C1 segment of cervical spinal cord (tissue), 14 donors: ENCODE measurements at places on chromosomes 6 and 20.

DNA sequence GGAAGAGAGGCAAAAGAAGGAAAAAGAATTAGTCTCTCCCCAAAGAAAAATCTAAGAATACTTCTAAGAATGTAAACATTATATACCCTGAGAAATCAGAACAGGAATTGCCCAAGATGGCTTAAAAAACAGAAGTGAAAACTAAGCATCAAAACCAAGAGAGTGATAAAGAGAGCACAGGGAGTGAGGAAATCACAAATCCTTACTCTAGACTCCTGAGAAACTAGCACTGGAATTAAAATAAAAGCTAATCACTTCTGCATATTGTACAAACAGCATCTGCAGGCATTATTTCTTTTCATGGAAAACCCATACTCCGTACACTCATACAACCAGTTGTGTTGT lies 285.7 kb downstream of the BTBD9 start:
- no peak for DNase-seq

DNA sequence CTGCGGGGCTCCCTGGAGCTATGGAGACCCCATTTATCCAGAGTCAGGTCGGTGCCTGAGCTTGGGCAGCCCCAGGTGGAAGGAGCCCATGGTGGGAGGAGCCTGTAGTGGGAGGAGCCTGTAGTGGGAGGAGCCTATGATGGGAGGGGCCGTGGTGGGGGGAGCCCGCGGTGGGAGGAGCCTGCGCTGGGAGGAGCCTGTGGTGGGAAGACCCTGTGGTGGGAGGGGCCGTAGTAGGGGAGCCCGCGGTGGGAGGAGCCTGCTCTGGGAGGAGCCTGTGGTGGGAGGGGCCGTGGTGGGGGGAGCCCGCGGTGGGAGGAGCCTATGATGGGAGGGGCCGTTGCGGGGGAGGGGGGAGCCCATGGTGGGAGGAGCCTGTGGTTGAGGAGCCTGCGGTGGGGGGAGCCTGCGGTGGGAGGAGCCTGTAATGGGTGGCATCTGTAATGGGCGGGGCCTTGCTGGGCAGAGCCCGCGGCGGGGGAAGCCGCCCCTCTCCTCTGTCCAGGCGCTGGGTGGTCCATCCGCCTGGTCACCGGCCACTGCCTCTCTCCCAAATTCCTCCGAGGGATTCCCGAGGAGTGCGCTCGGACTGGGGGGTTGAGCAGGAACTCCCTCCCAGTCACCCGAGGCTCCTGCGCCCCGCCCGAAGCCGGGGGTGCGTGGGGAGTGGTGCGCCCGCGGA lies 567 bp upstream of the FNDC11 start:
- DNase-seq = peak; percentile 11

DNA sequence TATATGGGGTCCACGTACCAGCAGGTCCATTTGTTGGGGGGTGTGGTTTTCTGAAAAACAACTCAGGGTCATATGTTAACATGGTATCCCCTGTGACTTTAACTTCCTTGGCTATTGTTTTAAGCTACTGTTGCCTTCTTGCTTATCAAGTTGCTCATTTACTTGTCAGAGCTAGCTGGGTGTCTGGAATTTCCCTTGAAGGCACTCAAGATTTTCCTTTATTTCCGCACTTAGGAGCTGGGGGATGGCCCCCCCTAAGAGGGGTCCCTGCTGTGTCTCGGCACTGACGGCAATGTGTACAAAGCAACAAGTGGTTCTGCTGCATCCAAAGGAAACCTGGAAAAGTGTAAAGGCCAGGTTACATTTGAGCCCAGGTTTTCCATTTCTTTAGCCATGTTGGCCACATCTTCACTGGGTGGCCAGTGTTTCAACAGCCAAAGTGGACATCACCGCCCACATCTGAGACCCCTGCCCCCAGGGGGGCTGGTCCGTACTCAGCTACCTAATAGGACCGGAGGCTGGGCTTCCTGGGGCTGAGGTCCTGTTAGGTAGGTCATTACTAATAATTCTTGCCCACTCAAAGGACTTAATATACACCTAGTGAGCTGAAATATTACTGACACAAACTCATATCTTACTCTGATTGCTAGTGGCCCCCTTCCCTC lies 24.8 kb upstream of the SYNDIG1 start:
- no peak for DNase-seq

DNA sequence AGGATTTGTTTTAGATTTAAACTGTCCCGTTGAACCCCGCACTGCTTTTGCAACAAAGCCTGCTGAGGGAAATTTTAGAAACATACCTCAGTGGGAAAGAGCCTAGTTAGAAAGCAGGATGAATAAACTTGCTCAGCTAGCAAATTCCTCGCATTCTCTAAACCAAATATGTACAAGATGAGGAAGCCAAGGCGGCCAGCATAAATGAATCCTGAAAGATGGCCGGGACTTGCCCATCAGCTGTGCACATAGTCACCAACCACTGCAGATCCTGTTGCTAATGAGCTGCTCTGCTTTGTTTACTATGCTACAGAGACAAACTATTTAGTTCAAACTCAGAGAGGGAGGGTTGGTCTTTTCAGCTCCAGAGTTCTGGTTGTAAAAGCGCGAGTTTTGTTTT lies 49.0 kb downstream of the TMEM170B start:
- no peak for DNase-seq

GRCh38 chr6:106546691-106547414 lies 82.4 kb downstream of the RTN4IP1 start:
- no peak for DNase-seq

GRCh38 chr6:155384321-155384952 lies 70.2 kb upstream of the TFB1M start:
- DNase-seq = no peak

DNA sequence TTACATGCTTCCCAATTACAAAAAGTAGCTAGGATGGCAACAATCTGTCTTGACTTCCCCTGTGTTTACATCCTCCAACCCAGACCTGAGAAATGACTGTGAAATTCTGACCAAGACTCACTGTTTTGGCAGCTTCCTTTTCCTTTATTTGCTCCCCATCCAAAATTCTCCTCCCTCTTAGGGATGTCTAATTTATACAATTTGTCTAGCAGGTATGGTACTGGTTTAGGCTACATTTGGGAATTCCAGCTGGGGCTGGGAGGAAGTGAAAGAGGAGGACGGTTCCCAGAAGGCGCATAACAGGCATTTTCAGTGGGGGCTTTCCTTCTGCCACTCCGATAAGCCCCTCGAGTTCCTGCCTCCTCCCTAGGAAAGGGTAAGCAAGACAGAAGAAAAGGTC lies 231.5 kb upstream of the BTBD3 start:
- no peak for DNase-seq

GRCh38 chr6:44487586-44487985 lies 100.1 kb downstream of the CDC5L start:
- DNase-seq = no peak

DNA sequence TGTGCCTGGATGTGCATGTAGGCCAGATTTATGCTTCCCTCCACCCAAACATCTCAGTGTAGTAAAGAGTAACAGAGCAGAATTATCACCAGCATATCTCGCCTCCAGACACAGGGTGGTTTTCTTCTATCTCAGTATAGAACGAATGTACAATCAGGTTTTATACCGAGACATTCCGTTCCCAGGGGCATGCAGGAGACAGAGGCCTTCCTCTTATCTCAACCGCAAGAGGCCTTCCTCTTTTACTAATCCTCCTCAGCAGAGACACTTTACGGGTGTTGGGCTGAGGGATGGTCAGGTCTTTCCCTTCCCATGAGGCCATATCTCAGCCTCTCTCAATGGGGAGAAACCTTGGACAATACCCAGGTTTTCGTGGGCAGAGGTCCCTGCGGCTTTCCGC lies 36.4 kb upstream of the MC3R start:
- no peak for DNase-seq

DNA sequence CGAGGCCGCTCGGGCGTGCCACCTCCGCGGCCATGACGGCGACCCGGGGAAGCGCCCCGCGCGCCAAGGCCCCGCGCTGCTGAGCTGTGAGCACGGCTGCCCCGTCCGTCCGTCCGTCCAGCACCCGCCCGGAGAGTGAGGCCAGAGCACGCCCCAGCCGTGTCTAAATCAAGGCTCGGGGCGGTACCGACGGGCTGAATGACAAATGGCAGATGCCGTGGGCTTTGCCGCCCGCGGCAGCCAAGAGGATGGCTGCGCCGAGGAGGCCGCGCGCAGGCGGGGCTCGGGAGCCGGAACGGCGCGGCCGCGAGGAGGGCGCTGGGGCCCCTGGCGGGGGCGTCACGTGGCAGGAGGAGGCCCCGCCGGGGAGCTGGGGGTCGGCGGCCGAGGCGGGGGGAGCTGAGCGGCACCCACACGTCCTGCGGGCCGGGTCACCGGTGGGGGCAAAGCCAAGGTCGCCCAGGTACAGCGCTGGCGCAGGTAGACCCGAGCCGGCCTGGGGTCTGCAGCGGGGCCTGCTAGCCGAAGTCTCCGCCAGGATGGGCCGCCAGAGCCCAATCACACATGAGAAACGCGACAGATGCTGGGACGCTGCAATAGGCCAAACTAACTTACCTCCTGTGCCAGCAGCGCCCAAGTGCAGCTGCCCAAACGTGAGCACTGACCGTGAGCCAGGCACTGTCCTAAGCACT lies at the start of gene PLAGL1:
TSS of gene PLAGL1 (minus strand) at position 140 of the 692 bp plus-strand sequence. CDS start 60,123 bp downstream, outside the sequence.
- DNase-seq = no peak

DNA sequence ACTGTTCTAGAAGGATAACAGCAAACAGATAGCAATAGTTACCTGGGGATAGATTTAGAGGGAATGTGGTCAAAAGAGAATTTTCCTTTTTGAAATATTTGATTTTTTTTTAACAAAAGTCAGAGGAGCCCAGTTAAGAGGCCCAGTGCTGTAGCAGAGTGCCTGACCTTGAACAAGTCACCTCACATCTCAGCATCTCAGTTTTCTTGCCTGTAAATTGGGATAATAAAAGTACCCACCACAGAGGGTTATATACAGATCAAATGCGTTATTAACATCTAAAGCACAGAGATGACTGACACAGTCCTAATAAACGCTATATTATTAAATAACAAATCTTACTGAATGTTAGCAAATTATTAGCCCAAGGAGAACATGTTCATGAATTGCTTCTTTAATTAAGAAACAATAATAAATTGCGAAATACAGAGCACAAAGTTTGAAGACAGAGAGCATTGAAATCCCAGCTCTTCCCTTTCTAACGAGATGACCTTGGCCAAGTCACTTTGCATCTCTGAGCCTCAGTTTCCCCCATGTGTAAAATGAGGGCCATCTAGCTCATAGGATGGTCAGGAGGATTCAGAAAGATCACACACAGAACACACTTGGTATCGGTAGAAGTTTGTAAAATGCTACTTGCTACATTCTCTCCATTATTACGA lies 35.5 kb downstream of the PTGIS start:
- no peak for DNase-seq

DNA sequence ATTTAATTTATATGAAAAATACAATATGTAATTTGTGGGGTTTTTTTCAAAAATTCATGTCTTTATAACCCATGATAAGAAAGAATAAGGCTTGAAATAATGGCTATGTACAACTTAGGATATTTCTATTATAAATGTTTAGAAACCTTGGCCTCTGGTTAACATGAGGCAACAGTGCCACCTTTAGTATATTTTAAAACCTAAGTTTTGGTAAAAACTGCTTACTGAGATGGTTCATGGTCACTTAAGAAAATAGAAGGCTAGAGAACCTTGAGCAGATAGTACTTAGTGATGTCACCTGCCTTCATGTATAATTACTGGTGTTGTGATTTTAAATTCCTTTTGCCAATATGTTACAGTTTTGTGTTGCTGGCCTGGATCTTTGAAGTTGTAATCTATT lies 176.4 kb downstream of the ADGB start:
- DNase-seq = no peak

- no peak for DNase-seq
Observed at GRCh38 chr6:11196511-11197174, 35.8 kb downstream of the NEDD9 start.

DNA sequence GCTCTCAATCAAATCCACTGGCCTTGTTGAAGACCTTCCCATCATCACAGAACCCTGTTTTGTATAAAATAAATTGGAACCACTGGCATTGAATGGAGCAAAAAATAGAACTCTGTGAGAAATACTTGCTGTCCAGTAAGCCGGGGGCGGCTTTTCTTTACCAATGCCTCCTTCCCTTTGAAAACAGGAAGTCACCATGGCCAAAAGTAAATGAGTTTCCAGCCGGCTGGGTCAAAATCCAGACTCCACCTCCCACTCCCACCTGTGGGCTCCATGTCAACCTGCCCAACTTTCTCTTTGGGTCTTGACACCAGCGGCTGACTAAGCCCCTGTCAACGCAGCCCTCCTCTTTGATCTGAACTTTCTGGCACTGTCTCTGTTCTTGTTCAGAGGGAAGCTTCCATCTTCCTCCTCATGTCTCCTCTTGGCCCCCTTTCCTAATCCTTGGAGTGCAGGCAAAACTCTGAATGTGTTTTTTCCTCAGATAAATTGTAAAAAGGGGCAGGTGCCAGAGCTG lies 95.2 kb downstream of the TFAP2C start:
- DNase-seq = no peak

GRCh38 chr6:8212720-8213434 lies 110.5 kb upstream of the EEF1E1 start:
- no peak for DNase-seq

DNA sequence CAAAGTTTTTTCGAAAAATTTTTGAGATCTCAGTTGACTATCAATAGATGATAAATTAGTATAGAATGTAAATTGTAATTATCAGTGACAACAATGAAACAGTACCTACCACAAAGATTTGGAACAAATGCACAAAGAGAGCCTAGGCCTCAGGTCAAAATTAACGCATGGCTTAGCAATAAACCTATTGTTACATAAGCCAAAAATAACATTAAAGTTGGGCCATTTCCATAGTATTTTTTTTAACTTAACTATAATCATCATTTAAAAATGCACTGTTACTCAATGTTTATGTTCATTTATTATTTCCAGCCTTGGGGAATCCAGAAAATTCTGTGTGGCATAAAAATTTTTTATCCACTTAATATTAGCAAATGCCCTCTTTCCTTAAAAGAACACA lies 117.0 kb downstream of the EPB41L2 start:
- DNase-seq = no peak

- no peak for DNase-seq
Observed at GRCh38 chr6:127950566-127951145, 49.8 kb upstream of the THEMIS start.

GRCh38 chr6:4588163-4588562 lies 188.0 kb upstream of the CDYL start:
- no peak for DNase-seq

DNA sequence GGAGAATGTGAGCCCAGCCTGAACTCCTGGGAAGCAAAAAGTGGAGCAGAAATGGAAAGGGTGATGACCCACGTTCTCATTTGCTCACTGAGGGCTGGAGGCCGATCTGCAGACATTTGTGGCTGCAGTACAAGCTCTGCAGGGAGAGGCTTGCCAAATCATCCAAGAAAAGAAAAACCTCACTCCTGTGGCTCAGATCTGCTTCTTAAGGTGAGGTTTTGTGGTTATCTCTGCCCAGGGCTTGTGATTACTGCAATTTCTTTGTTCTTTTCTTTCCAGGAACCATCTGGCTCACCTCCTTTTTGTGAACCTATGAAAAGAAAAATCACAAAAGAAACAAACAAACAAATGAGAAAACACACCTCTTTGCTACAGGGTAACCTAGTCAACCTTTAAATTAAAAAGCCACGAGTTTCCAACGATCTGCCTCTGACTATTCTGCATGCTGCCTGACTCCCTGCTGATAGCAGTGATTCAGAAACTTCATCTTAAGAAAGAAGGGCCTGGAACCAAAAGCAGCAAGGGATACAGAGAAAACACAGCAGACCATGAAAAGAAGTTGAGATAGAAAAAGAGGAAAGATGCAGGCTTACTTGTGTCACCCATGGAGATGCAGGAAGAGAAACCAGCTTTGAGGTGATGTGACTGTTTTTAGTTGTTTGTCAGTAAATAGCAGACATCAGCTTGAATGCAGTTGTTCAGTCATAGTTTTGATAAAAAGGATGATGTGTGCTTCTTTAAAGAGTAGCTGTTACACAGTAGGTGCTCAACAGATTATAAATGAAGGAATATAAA lies 165.1 kb downstream of the LMBRD1 start:
- DNase-seq = no peak

GRCh38 chr20:10541668-10542411 lies 106.7 kb downstream of the SLX4IP start:
- DNase-seq = no peak
